ENCODE measurements at places on chromosomes 11 and 22. TPM values are rescaled to one million over a fixed set of nuclear protein-coding genes. Genes with fewer than 3 reads are reported as not detected.
A peak's percentile ranks its signal among the peaks of the same experiment; 100 is the strongest.

Gene BATF2
- 0.33 TPM for total RNA-seq

Gene KIRREL3
- total RNA-seq: 0.33 TPM

Gene DPAGT1
- 27.2 TPM for total RNA-seq

- DNase-seq: no peak
Observed at GRCh38 chr11:110015695-110016094, 77.5 kb upstream of the ZC3H12C start.

DNA sequence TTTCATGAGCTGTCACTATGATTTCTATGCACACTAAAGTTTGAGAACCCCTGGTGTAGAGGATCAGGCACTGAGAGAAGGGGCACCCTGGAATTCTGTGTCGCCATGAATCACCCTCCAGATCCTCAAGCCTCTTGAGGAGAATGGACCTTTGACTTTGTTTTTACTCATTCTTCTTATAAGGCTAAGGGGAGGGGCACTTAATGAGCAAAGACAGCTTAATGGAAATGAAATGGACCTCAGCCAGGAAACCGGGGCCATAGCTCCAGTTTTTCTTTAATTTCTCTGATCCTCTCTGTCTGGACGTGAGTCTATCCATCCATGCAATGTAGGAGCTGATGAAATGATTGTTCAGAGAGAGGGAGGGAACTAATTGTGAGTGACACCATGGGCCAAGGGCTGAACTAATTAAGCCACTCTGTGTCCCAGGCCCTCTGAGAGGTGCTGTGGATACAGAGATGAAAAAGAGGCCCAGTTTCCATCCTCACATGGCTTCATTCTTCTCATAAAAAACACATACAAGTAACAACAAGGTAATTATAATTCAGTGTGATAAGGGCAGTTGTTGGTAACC lies 32.8 kb downstream of the OR2AT4 start:
- DNase-seq: no peak

DNA sequence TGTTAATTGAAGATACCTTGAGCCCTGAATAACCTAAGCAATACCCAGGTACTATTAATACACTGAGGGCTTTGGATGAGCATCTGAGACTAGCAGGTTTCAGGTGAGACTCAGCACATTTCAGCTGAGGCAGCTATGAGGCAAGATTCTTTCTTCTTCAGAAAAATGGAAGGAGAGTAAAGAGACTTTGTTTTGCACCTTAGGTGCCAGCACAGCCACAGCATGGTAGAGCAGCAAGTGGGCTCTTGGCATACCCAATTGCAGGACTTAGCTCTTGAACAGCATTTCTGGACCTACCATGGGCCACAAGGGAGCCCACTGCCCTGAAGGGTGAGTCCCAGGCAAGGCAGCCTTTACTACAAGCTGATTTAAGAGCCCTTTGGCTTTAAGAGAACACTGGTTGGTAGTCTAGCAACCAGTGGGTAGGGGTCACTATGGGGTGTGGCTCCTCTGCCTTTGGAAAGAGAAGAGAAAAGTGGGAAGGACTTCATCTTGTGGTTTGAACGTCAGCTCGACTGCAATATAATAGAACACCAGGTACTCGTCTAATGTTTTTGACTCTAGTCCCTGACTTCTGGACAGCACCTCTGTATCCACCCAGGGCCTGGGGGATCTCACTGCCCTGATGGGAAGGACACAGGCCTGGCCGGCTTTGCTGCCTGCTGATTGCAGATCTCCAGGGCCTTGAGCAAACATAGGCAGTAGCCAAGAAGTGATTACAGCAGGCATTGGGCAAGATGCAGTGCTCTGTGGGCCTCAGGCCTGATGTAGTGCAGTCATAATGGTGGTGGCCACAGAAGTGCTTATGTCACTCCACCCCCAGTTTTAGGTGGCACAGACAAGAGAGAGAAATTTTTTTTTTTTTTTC lies 73.3 kb downstream of the GLYATL1 start:
- DNase-seq: no peak

DNA sequence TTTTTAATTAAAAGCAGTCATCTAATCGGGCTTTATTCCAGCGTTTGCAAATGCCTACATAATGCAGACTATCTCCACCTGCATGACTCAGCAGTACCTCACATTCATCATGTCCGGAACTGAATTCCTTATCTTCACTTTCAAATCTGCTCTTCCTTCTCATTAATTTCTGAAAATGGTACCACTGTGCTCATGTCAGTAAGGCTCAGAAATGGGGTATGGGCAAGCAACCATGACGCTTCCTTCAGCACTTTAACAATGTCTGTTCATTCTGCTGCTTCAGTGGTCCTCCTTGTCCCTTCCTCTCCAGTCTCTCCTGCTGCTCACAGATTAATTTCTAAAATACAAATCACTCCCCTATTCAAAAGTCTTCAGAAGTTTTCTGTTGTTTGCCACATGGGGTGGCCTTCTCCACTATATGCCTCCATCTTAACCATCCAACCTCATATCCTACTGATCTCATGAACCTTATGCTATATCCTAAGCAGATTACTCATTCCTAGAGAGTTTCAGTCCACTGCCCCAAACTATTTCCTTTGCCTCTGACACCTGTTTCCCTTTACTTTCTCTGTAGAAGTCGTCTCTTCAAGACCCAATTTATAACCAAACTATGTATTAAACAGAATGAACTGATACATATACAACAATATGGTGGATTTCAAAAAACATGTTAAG lies 7.0 kb downstream of the GTF2H1 start:
- no peak for DNase-seq

Gene OTOG
- total RNA-seq: not detected

Gene LSP1
- total RNA-seq: 36.0 TPM

- DNase-seq: no peak
Observed at GRCh38 chr11:32198053-32198452, 107.2 kb downstream of the RCN1 start.

Gene GAS2L1
- 12.2 TPM for total RNA-seq

DNA sequence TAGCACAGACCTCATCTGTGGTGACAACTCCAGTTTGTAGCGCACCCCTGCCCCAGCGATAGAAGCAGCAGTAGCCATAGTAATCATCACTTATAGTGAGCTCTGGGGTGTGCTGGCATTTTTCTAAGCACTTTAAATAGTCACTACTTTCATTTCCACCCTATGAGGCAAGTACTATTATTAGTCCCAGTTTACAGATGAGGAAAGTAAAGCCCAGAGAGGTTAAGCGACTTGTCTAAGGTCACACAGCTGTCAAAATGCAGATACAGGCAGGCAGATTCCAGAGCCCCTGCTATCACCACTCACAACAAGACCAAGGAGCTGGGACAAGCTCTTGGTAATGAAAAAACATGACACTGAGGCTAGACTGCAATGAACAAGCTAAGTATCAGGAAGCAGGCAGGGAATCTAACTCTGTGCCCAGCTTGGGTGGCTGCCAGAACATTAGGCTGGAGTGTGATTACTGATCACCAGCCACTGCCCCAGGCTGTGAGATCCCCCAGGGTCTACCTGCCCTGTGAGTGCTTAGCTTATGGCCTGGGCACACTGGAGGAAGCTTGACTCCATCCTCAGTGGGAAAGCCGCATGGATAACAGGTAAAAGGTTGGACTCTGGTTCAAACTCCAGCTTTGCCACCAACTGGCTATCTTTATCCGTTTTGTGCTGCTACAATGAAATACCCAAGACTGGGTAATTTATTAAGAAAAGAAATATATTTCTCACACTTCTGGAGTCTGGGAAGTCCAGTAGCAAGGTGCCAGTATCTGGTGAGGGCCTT lies 561.1 kb downstream of the MN1 start:
- DNase-seq: no peak

GRCh38 chr11:121451986-121452608 lies at the start of gene SORL1:
TSS of gene SORL1 (plus strand) at chr11:121452314. CDS start at chr11:121452332, 18 bp downstream.
- peak; percentile 62 for DNase-seq

Gene MMP13
- not detected for total RNA-seq

DNA sequence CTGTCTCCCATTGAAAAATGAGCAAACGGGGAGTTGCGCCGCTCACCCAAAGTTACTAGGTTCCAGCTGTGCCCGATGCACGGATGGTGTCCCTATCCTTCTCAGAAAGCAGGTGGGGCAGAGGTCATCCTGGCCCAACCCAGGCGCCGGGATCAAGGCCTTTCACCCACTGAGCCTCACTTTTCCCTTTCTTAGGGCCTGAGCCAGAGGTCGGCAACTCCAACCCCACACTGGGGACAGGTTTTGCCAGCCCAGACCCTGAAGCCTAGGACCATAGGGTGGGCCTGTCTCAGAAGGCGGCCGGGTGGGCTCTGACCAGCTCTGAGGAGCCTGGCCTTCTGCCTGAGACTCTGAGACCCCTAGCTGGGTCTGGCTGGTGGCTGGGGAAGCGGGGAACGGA lies 6.3 kb downstream of the IGSF9B start:
- DNase-seq: no peak

DNA sequence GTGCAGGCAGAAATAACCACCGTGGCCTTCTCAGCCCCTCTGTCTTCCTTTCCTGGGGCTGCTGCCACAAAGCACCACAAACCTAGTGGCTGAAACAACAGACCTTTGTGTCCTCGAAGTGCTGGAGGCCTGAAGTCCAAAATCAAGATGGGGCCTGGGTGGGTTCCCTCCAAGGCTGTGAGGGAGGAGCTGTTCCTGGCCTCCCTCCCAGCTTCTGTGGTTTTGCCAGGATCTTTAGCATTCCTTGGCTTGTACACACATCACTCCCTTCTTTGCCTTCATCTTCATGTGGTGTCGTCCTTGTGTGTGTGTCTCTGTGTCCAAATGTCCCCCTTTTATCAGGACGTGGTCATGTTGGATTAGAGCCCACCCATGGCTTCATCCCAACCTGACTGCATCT lies 29.0 kb upstream of the PARVG start:
- no peak for DNase-seq

Gene KLHL35
- total RNA-seq: 2.7 TPM

- no peak for DNase-seq
Observed at GRCh38 chr11:60700689-60701468, 1.5 kb downstream of the MS4A8 start.

- no peak for DNase-seq
Observed at GRCh38 chr11:74534216-74534945, 40.9 kb upstream of the LIPT2 start.

- DNase-seq: no peak
Observed at GRCh38 chr22:24355574-24355973, 71.8 kb upstream of the ADORA2A start.

DNA sequence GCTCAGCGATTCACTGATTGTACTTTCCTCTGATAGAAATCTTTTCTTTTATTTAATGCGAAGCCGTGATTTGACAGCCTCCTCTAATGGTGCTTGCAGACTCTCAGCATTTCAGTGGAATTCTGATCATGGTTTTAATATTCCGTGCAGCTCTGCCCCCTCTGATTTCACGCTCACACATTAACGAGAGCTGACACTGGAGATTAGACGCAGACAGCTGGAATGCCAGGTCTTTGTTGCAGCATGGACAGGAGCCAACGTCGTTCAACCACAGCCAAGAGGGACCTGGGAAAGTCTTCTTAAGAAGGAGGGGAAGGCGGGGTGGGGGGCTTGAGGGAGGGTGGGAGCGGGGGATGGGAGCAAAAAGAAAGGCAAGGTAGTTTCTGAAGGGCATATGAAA lies 186.4 kb downstream of the BLID start:
- DNase-seq: no peak

DNA sequence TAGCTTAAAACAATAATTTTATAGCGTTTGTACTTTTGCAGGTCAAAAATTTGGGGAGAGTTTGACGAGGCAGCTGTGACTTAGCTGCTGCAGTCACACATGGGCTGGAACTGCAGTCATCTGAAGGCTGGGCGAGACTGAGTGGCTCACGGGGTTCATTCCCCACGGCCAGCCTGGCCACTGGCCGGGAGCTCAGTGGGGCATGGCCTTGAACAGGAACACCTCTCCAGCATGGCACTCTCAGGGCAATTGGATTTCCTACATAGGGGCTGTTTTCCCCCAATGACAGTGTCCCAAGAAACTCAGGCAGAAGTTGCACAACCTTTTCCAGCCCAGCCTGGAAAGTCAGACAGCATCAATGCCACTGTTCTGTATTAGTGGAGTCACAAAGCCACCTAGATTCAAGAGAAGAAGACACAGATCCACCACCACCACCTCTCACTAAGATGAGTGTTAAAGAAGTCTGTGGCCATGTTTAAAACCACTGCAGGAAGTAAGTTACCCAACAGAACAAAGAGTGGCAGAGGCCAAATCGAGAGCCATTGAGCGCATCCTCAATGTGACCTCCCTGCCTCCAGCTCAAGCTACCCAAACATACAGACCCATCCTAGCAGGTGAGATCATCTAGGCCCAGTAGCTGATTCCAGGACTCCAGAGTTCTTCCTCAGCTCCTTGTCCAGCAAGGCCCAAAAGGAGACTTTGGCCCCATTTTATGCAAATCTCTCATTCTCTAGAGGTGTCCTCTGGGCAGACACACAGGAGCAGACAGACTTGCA lies 618.7 kb upstream of the CADM1 start:
- DNase-seq: no peak

DNA sequence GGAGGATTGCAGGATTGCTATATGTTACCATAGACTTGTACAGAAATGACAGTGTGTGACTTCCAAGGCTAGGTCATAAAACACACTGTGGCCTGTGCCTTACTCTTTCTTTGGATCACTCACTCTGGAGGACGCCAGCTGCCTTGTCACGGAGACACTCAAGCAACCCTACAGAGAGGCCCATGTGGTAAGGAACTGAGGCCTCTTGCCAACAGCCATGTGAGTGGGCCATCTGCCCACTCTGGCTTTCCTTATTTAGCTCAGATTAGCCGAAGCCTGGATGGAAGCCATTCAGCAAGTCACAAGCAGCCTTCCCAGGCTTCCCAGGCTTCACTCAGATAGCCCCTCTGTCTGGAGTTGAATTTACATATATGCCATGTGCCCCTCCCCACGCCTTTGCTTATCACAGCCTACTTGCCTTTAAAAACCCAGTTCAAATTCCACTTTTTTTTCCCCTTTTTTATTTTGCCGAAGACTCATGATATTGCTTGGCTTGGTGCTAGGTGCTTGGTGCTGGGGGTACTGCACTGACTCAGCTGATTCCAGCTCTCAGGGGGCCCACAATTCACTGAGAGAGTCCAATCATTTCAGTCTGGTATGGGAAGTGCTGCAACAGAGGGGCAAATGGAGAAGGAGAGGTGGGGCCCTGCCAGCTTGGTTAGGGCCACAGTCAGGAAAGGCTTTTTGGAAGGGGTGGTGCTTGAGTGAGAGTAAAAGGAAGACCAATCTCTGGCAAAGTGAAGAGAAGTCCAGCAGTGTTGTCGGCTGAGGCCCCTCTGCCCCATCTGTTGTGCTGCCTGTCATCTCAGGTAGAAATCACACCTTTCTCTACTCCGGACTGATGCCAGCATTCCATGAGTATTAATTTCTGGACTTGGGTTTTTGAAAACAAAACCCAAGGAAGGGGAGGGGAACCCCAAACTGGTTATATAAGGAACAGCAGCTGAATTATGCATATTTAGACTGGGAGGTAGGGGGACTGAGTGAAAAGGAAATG lies 14.5 kb upstream of the P4HA3 start:
- DNase-seq: no peak

Gene MRGPRX4
- not detected for total RNA-seq

Gene ZNF280B
- total RNA-seq: 0.44 TPM

DNA sequence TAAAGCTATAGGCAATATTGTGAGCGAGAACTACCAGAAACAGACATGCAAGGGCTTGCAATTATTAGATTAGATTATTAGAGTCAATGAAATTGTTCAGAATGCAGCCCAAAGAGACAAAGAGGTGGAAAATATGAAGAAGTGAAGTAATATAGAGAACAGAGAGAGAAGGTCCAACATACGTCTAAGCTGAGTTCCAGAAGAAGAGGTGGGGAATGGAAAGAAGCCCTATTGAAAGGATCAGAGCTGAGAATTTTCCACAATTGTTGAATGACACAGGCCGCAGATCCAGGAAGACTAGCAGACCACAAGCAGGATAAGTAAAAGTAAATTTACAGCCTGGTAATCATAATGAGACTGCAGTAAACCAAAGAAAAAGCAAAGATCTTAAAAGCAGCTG lies 93.2 kb downstream of the EXT2 start:
- DNase-seq: no peak

GRCh38 chr11:40975076-40975475 lies 484.4 kb downstream of the LRRC4C start:
- DNase-seq: no peak

Data from breast epithelium (tissue), 4 donors.